ENCODE measurements at places on chromosomes 2 and 18.
A peak's percentile ranks its signal among the peaks of the same experiment; 100 is the strongest.

DNA sequence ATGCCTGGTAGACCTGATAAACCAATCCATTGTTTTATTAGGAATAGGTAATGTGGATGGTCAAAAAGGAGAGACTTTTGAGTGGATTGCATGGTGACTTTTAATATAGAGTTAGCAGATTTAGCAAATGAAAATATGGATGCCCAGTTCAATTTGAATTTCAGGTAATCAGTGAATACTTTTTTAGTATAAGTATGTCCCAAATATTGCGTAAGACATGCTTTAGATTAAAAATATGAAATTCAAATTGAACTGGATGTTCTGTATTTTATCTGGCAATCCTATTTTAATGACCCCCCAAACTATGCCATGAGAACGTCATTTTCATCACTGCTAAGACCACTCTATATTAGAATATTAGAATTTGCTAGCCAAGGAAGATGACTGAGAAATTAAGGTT, 30.3 kb upstream of the TNP1 start:
- no peak for DNase-seq
- H3K4me1 ChIP-seq, result peaks cover 7% of the 10 kb centered on the region
- no peaks in the 10 kb centered on the region for H3K27me3 ChIP-seq
- no peak overlapping the region for H3K4me3 ChIP-seq

DNA sequence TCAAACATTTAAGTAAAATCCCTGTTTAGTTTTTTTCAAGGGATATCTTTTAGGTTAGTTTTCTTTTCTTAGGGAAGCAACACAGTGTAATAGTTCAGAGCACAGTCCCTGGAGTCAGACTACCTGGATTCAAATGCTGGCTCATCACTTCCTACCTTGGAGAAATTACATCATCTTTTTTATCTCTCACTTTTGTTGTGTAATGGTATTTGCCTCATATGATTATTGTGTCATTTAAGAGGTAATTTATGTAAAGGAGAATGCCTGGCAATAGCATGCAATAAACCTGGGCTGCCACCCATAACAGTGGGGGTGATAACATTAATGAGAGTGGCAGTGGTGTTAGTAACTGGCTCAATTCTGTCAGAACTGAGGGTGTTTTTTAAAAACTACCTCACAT, 26.3 kb downstream of the ERLEC1 start:
- no peak for DNase-seq
- no peaks in the 10 kb centered on the region for H3K27me3 ChIP-seq
- H3K4me3 ChIP-seq, result no peak overlapping the region
- peaks cover 26% of the 10 kb centered on the region for H3K36me3 ChIP-seq

- H3K27me3 ChIP-seq, result no peaks in the 10 kb centered on the region
- no peak overlapping the region for H3K4me3 ChIP-seq
- no peak for DNase-seq
- no peaks in the 10 kb centered on the region for H3K36me3 ChIP-seq
- H3K27ac ChIP-seq, result no peak overlapping the region
- no peaks in the 10 kb centered on the region for H3K4me1 ChIP-seq
These were observed 23.3 kb upstream of the ALLC start for GRCh38 chr2:3634596-3635121.

- peak overlapping the region; percentile 68 for H3K4me3 ChIP-seq
- peaks cover 9% of the 10 kb centered on the region for H3K36me3 ChIP-seq
- DNase-seq, result no peak
- H3K27me3 ChIP-seq, result peaks cover 37% of the 10 kb centered on the region
- H3K4me1 ChIP-seq, result peaks cover 35% of the 10 kb centered on the region
These were observed 675 bp downstream of the FZD5 start for GRCh38 chr2:207768866-207769596.

DNA sequence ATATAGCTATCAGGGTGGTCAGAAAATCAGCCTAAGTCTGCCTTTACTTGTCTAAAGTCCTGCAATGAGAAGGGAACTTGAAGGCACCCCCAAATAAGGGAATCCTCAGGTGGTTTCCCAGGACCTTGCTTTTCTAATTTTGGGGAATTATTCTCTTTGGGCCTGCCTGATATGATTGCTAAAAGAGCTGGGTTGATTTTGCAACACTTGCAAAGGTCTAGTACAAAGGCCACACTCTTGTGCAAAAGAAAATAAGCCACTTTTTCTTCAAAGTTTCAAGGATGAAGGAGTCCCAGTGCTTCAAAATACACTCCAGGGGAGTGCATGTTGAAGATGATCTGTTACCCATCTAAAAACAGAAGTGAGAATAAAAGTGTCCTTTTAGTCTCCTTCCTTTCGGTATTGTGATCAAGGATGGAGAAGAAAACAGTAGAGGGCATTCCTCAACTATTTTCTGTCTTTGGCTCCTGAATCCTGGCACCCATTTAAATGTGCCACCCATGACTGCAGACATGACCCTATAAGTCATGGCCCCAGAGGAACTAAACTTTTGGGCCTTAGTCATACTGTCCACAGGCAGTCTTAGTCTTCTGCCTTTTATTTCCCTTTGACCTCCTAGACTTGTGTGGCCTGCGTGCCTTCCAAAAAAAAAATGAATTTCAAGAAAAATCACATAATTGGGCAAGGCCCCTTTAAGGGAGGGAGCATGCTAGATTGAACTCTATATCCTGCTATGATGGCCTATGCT, 5.1 kb downstream of the SULT1C3 start:
- no peaks in the 10 kb centered on the region for H3K36me3 ChIP-seq
- H3K27me3 ChIP-seq, result no peaks in the 10 kb centered on the region
- H3K4me1 ChIP-seq, result no peaks in the 10 kb centered on the region
- no peak overlapping the region for H3K27ac ChIP-seq

DNA sequence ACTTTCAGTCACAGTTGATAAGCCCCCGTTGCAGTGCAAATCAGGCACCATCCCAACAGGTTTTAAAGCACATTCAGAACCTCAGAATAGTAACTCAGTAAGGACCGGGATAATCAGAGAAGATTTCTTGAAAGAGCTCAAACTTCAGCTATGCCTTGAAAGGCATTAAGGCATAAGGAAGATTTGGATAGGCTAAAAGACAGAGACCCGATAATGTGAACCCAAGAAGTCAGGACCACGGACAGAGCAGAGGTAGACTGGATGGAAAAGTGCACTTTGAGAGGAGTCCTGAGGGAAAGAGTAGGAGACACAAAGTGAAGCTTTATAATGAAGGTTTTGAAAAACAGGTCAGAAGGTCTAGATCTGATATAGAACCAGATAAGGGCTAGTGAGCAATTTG, 36.9 kb upstream of the KLF7 start:
- no peaks in the 10 kb centered on the region for H3K36me3 ChIP-seq
- H3K4me1 ChIP-seq, result no peaks in the 10 kb centered on the region

- DNase-seq, result no peak
- no peak overlapping the region for H3K27ac ChIP-seq
- no peaks in the 10 kb centered on the region for H3K36me3 ChIP-seq
- H3K4me1 ChIP-seq, result no peaks in the 10 kb centered on the region
- H3K27me3 ChIP-seq, result no peaks in the 10 kb centered on the region
These were observed 2.9 kb upstream of the MRPL44 start for GRCh38 chr2:223954401-223954800.

GRCh38 chr18:76979906-76980305, 152.7 kb downstream of the MBP start:
- H3K4me3 ChIP-seq, result no peak overlapping the region
- no peak overlapping the region for H3K27ac ChIP-seq
- no peaks in the 10 kb centered on the region for H3K27me3 ChIP-seq
- H3K4me1 ChIP-seq, result peaks cover 42% of the 10 kb centered on the region
- H3K36me3 ChIP-seq, result peaks cover 26% of the 10 kb centered on the region
- DNase-seq, result no peak

GRCh38 chr2:39708003-39708402, 42.3 kb downstream of the TMEM178A start:
- peaks cover 3% of the 10 kb centered on the region for H3K36me3 ChIP-seq
- no peaks in the 10 kb centered on the region for H3K27me3 ChIP-seq
- H3K27ac ChIP-seq, result no peak overlapping the region
- no peak overlapping the region for H3K4me3 ChIP-seq

DNA sequence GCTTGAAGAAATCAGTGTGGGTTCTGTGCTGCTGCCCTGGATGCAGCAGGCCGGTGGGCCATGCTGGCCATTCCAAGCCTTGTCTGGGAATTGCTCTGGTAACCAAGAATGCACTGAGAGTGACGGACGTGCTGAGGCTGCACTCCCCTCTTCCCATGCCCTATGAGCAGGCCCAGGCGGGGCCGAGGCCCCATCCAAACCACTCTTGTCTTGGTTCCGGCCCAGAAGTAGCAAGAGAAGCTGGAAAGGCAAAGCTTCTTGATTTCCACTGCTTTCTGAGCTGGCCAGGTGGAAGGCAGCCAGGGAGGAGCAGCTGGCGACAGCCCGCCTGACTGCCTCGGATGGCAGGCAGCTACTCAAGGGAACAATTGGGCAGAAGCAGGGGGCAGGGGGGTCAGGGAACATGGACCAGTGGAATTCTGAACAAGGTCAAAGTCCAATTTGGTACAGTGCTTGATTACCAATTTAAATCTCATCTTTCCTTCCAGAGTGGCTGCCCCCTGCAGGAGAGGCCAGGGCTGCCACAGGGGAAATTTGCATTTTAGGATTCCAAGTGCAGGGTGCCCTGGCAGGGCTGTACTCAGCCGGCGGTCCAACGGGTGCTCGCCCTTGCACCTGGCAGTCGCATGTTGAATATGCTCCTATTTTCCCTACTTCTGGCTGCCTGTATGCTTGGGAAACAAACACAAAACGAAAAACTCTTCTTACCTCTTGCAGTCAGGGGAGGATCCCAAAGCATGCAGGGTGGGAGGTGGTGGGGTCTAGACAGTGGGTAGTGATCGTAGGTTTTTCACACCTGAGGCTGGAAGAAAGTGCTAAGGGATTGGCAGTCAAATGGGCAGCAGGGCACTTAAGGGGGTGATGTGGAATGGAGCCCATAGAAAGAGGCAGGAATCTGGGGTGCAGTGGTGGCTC, 67.3 kb downstream of the LIPG start:
- peaks cover 27% of the 10 kb centered on the region for H3K4me1 ChIP-seq
- no peak for DNase-seq
- H3K4me3 ChIP-seq, result no peak overlapping the region
- peak overlapping the region; percentile 22 for H3K27ac ChIP-seq
- no peaks in the 10 kb centered on the region for H3K36me3 ChIP-seq

- no peaks in the 10 kb centered on the region for H3K27me3 ChIP-seq
- DNase-seq, result no peak
- no peaks in the 10 kb centered on the region for H3K36me3 ChIP-seq
- peaks cover 48% of the 10 kb centered on the region for H3K4me1 ChIP-seq
- H3K27ac ChIP-seq, result no peak overlapping the region
These were observed 20.1 kb downstream of the ASAP2 start for GRCh38 chr2:9226458-9227380.

GRCh38 chr2:76953733-76954347, 568.3 kb downstream of the LRRTM4 start:
- no peak overlapping the region for H3K27ac ChIP-seq
- H3K4me3 ChIP-seq, result no peak overlapping the region
- H3K27me3 ChIP-seq, result no peaks in the 10 kb centered on the region
- peak; percentile 13 for DNase-seq
- no peaks in the 10 kb centered on the region for H3K4me1 ChIP-seq

DNA sequence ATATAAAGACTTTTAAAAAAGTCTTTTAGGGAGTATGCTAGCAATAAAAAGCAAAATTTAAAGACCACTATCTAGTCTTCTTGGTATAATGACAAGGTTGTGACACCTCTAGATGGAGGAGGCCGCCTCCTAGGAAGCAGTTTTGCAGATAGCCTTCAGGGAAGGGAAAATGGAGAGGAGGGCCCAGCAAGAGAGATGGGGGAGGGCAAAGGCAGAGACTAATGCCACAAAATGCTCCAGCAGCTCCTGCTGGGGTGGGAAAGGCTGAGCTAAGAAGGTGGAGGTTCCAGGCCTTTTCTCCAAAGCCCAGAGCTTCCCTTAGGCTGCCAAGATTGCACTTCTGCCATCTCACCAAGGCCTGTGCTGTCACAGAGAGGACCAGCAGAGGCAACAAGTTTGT, 153.9 kb upstream of the THSD7B start:
- H3K4me3 ChIP-seq, result no peak overlapping the region
- DNase-seq, result no peak
- no peak overlapping the region for H3K27ac ChIP-seq
- H3K36me3 ChIP-seq, result no peaks in the 10 kb centered on the region
- H3K4me1 ChIP-seq, result no peaks in the 10 kb centered on the region

DNA sequence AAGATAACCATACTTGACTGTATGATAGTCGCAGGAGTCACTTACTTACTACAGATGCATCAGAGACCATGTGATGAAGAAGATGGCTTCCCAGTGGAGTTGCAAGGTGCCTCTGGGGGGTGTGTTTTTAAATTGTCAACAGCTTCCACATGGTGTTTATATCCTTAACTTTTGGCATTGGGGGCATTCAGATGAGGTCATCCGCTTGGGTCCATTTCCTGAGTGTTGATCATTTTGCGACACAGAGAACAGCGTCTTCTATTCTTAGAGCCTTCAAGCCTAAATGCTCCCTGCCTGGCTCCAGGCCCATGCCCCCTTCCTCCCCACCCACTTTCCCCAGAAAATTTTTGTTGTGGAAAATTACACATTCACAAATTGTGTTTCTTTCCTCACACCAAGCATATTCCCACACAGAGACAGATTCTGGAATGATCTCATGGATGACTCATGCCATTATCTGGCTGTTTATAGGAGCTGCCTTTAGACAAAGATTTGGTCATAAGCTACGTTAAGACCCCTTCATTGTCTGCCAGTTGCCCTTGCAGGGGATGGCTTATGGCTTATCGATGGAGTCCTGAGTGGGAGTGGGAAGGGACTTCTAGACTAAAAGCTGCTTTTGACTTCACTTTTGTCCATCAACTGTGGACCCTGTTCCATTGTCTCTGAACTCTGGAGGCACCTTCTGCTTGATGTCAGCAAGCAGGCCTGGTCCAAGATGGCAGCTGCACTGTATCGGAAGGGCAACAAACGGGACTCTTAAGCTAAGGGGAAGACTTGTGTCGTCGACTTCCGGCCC, 91.8 kb downstream of the CABLES1 start:
- H3K27ac ChIP-seq, result no peak overlapping the region
- DNase-seq, result no peak
- no peaks in the 10 kb centered on the region for H3K27me3 ChIP-seq
- H3K36me3 ChIP-seq, result no peaks in the 10 kb centered on the region

DNA sequence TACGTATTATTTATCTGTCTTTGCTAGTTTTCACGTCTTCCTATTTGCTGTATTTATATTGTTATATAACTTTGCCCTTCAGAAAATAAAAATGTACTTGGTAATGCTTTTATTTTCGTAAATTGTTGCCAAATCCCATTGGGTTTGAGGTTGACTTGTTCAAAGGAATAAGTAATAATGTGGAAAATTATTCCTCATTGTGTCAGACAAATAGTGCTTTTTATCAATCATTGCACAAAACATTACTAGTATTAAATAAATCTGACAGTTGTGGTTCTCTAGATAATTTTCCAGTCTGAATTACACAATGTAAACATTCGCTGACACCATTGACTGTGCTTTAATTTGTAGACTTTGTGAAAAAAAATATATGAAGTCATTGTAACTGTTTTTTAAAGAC, 798.3 kb upstream of the TMEFF2 start:
- no peaks in the 10 kb centered on the region for H3K36me3 ChIP-seq
- no peak for DNase-seq
- no peaks in the 10 kb centered on the region for H3K4me1 ChIP-seq
- H3K27ac ChIP-seq, result no peak overlapping the region
- no peak overlapping the region for H3K4me3 ChIP-seq

DNA sequence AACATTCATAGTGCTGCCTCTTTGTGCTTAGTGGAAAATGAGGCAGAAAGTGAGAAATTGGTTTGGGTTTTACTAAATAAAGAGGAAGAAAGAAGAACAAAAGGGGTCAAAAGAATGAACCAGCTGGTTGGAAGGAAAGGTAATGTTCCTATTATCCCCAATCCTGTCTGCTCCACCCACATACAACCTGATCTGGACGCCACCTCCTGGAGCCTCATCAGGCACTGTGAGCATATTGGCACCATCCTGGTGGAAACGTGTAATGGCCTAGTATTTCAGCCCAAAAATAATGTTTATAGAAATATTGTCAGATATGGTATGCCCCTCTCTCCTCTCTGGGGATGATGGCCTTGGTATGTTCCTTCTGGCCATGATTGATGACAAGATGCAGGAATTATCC, 35.6 kb upstream of the ASNSD1 start:
- H3K4me3 ChIP-seq, result no peak overlapping the region
- H3K4me1 ChIP-seq, result no peaks in the 10 kb centered on the region
- H3K27ac ChIP-seq, result no peak overlapping the region
- DNase-seq, result no peak
